Activated CD4-positive, CD25-positive, alpha-beta regulatory T cell (primary cell): ENCODE measurements at places on chromosomes 1 and 21.

DNA sequence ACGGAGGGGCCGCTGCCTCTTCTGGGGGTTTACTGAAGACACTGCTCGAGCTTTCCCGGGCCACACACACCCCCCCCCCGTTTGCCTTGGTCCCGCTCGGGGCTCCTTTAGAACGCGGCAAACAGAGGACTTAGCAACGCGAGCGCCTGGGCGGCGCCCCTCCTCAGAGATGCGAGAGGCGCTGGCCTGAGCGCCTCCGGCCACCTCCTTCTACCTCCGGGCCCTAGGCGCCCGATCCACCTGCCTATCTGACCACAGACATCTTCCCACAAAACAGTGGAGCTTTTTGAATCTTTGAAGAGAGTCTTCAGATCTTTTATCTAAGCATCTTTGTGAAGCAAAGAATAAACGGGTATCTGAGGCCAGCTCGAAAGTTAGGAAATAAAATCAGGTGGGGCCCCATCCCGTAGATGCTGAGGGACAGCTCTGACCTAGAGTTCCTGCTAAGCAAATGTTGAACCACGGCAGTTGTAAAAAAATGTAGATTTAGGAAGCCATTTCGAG lies 436 bp upstream of the TTLL7 start:
- DNase-seq, result no peak

DNA sequence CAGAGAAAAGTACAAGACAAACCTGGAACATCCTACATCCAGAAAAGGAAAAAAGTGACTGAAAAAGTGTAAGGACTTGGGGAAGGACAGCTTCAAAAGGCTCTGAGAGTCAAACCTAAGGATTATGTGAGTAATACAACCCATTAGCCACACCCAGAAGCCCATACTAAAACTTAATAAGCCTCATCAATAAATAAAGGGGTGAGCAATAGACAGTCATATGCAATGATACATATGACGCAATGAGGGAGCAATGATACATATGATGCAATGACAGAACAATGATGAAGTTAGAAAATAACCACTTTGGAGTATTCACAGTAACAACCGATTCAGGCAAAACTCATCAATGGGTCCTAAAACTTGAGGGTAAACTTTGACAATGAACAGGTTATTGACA lies 50.1 kb downstream of the BRWD1 start:
- DNase-seq, result no peak

GRCh38 chr1:167095368-167095767 lies 1.5 kb downstream of the STYXL2 start:
- DNase-seq, result no peak

DNA sequence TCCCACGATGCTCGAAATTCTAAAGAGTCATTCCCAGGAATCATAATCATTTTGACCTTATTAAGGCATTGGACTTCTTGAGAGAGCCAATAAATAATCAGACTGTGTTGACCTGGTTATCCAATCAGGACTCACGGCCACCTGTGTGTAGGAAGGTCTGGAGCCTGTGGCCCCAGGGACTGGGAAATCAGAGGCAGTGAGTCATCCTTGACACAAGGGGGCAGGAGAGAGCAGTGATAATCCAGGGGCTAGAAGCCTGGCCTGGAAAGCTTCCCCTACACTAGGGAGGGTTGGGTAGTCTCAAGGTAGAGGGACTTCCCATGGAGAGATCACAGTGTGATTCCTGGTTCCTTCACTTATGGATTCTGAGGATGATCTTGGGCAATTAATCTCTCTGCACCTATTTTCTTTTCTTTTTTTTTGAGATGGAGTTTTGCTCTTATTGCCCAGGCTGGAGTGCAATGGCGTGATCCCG lies 4.7 kb downstream of the MR1 start:
- peak; percentile 18 for DNase-seq

GRCh38 chr1:38827318-38827717 lies 32.3 kb downstream of the RRAGC start:
- no peak for DNase-seq

- DNase-seq, result no peak
These were observed 38.0 kb upstream of the SERBP1 start for GRCh38 chr1:67468066-67468718.

DNA sequence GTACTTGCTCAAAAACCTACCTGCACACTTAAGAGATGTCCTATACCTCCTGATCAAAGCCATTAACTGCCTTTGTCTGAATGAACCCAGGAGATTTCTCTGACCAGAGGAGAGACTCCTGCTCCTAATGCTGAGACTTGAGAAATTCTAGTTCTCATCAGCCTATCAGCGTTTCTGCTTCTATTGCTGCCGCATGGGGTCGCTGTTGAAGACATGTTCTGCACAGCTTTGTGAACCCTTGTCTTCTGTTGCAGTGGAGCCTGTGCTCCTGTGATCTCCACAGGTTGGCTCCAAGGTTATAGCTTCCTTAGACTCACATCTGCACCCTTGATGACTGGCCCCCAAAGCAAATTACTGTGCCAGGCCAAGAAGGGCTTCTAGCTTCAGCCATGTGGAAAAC lies 40.2 kb downstream of the EDN2 start:
- DNase-seq, result no peak

- DNase-seq, result no peak
These were observed 373.5 kb downstream of the RRAGC start for GRCh38 chr1:38486085-38486484.

DNA sequence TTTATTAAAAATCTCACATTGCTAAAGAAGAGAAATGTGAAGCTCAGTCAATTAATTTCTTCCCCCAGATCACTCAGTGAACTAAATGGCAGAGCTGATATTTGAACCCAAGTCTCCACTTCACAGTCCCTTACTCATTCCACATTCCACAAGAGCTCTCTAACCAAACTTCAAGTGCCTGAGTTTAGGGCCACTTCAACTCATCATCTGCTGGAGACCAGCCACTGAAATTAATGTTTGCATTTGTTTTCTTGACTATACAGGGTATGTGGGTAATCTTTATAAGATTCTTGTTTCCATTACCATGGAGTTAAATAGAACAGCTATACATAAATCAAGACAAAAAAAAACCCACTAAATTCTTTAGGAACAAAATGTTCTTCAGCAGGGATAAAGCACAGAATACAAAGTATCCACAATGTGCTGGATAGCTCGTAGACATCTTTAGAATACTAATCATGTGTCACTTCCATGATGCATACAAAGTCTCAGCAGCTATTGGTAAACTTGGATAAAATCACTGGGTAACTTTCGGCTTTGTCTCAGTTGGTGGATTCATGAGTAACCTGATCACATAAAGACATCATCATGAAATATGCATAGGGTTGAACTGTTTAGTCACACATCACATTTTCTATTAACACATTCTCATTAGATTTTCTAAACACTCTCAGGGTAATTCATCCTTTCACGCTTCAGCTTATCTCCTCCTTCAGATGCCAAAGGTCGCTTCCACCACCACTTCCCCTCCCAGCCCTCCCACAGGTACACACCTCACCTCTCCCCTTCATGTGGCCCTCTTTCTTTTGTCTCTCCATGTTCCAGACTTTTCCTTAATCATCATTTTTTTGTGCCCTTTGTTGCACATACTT lies 89.8 kb downstream of the LRRC53 start:
- no peak for DNase-seq

- no peak for DNase-seq
These were observed 115.5 kb downstream of the PTPN14 start for GRCh38 chr1:214435867-214436266.

GRCh38 chr1:43414634-43415223 lies 25.0 kb downstream of the SZT2 start:
- DNase-seq, result peak; percentile 38

DNA sequence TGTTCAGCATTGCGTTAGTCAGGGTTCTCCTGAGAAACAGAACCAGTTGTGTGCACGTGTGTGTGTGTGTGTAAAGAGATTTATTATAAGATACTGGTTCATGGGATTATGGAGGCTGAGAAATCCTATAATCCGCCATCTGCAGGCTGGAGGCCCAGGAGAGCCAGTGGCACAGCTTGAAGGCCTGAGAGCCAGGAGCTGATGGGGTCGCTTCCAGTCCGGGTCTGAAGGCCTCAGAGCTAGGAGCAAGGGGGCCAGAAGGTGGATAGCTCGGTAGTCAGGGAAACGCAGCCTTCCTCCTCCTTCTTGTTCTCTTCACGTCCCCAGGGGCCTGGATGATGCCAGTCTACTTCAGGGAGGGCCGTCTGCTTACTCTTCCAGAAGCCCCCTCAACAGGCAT lies 37.7 kb downstream of the FAAP20 start:
- DNase-seq, result no peak

DNA sequence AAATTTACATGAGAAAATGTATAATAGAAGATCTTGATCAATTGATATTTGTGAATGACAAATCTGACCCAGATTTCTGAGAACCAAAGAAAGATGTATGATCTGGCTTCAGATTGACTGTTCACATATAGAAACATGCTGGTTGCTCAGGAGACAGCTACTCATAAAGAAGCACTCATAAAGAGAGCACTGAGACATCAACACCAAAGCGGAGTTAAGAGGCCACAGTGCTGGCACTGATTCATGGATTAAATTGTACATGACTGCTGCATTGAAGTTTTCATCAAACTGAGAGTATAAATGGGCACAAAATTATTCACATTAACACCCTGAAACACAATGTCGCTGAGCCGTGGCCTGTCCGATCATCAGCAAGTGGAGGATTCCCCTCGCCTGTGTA lies 46.2 kb downstream of the SH3GLB1 start:
- no peak for DNase-seq

- DNase-seq, result no peak
These were observed 7.6 kb downstream of the MTF1 start for GRCh38 chr1:37851782-37852210.

- DNase-seq, result no peak
These were observed 50.2 kb upstream of the WASF2 start for GRCh38 chr1:27539901-27540861.

DNA sequence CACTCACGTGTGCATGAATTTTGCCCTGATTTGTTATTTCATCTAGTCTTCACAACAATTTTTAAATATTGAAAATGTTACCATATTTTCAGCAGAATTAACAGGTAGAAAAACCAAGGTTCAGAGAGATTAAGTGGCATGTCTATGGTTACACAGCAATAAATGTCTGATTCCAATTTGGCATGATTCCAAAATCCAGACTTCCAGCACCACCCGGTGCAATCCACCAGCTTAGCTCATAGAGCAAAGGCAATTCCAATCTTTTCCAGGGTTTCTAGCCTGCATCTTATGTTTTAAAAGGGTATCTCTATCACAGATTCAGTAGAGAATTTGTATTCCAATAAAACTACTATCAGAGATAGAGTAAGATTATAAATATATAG lies 161.8 kb downstream of the TPR start:
- no peak for DNase-seq

DNA sequence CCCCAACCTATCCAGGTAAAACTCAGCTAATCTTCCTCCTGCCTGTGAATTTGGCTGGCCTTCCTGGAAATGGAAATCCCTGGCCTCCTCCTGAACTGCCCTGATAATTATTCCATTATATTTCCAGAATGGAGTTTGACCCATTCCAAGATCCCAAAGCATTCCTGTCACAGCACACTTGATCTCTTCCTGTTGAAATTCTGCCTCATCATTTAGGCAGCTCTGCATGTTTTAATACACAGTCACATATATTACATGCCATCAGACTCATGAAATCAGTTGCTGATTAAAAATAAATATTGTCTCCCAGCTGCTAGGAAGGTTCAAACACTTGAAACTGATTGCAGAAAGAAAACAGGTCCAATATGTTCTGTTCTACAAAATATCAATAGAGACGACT lies 148.2 kb upstream of the PALMD start:
- no peak for DNase-seq

GRCh38 chr1:15836772-15837669 lies 10.5 kb upstream of the SPEN start:
- DNase-seq, result peak; percentile 41

DNA sequence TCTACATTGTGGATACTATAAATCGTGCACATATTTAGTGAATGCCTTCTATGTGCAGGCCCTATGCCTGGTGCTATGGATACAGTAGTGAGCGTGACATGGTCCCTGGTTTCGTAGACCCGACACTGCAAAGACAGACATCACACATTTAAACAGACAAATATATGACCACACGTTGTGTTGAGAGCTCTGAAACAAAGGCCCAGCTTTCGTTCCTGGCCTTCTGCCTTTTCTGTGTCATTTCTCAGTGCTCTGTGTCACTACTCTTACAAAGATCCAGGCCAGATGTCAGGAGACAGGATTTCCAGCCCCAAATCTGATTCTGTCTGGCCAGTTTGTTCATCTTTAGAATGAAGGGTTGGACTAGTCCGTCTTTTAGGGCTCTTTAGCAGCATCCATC lies 19.3 kb upstream of the TRABD2B start:
- DNase-seq, result no peak

DNA sequence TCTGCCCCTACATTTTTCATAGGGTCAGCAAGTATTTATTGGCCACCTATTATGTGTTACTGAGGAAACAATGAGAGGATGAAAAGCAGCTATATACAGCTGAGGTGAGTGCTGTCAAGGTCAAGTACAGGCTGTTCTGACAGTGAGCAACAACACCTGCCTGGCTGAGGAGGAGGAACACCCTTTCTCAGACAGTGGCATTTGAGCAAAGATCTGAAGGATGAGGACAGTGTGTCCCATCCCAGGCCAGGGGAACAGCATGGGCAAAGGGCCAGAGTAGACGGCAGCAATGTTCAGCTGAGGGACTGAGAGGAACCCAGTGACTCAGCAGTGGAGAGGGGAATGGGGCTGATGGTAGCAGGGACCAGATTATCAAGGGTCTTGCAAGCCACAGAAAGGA lies 101.0 kb downstream of the ELAVL4 start:
- no peak for DNase-seq

DNA sequence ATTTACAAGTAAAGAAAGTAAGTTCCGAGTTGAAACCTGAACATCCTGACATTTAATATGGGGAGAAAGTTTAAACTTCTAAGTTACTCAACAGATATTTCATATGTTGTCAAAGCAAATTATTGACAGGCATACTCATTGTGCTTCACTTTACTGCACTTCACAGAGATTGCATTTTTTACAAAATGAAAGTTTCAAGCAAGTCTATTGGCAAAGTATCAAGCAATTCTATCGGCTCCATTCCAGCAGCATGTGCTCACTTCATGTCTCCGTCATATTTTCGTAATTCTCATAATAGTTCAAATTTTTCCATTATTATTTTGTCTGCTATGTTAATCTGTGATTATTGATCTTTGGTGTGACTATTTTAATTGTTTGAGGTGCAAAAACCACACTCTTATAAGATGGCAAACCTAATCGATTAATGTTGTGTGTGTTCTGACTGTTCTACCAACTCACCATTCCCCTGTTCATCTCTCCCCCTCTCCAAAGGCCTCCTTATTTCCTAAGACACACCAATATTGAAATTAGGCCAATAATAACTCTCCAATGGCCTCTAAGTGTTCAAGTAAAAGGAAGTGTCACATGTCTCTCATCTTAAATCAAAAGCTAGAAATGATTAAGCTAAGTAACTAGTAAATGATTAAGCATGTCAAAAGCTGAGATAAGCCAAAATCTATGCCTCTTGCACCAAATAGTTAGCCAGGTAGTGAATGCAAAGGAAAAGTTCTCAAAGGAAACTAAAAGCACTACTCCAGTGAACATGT lies 68.2 kb upstream of the BCL9 start:
- DNase-seq, result no peak
